ENCODE measurements at places on chromosomes 16 and 17.

- no peak for DNase-seq
These were observed 17.3 kb upstream of the CAPN15 start for GRCh38 chr16:510066-510825.

DNA sequence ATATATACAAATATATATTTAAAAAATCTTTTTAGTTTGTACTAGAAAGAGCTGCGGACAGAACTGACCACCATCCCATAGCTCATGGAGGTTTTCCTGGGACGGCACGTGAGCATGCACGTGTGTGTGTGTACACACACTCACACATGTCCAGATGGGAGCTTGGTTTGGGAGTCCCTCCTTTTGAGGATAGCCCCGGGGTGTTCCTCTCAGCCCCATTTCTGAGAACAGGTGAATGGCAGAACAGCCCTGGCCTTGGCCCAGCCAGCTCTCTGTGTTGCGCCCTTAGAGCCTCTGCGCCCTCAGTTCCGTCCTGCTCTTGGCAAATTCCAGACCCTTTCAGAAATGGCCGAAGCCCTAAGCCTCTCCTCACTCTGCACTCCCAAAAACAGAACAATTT, 70.1 kb downstream of the AMFR start:
- DNase-seq: no peak

GRCh38 chr16:14179116-14179515, 108.0 kb downstream of the MRTFB start:
- DNase-seq: peak; percentile 7

DNA sequence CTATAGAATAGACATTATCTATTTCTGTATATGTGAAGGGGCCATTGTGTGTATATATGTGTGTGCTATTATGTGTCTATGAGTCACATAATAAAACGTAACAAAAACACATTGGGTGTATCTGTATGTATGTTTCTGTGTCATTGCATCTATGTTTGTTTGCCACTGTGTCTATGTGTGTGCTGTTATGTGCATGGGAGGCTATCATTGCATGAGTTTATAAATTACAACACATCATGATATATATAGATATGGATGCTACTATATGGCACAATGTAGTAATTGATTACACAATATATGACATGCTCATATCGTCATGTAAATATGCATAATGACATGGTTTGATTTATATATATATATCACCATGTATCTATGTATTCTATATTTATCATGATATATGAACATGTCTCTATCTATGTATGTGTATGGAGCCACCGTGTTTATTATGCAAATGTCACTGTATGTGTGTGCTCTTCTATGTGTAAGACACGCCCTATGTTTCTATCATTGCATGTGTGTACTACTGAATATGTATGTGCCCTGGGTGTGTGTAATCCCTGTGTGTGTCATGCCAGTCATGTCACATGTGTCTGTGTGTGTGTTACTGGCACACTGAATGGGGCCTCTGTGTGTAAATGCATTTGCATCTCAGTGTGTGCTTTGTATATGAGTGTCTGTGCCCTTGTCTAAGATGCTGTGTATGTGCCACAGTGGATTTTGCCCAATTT, 1.4 kb upstream of the TSPOAP1 start:
- no peak for DNase-seq

GRCh38 chr17:48961516-48962233, 6.7 kb downstream of the GIP start:
- DNase-seq: peak; percentile 76

DNA sequence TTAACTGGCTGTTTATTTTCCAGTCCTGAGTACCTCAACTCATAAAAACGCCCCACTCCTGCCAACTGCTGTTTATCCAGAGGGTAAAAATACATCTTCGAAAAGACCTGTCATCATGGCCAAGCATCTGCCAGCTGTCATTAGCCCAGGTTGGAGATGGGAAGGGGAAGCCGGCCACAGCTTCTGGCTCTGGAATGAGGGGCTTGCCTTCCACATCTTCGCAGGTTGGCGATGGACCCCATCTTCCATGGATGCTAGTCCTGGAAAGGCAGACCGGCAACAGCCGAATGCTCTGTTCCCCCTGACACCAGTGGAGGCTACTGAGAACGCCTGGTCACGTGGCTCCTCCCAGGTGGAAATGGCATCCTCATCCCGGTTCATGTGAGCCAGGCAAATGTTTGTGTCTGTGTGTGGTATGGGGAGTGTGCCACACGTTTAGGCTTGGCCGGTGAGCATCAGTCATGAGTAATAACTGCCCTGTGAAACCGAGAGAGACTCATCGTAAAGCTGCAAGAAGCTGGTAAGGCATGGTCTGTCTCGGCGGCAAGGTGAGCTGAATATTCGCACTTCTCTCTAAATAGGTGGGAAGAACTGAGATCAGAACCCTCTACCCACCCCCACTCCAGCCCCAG, 420 bp upstream of the KRTAP17-1 start:
- DNase-seq: peak; percentile 67

DNA sequence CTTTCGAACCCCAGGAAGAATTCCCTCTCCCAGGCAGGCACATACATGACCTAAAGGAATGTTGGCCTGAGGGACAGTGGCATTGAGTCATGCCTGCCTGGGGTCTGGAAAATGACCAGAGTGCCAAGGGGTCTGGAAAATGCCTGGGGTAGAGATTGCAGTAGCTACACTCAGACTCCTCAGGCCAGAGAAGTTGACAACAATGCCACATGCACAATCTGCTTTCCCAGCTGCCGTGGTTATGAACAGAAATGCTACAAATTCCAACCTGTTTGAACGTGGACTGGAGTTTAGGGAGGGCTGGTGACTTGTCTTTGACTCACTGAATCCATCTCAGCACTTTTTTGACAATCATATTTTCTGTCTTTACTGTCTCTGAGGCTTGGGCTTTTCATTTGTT, 250.0 kb downstream of the ABCC12 start:
- peak; percentile 76 for DNase-seq

DNA sequence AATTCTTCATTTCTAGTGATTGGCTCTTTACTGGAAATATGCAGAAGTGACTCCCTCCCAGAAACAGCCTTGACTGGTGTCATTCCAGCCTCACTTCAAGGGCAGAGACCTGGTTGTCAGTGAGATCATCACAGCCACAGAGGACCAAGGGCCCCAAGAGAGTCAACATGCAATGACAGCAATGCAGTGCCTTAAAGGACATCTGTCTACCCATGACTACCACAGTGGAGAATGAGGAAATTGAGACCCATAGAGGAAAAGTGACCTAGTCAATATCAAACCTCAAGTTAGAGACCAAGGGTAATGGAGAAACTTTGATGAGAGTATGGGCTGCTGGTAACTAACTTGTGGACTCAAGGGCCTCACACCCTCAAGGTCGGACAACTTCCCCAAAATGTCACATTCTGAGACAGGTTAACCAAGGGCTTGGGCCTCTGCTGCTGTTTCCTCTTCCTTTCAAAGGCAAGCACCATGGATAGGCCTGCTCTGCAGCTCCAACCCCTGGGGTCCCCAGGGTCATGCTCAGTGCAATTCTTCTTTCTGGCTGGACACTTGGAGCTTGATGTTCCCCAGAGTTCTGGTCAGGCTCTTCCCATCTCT, 11.3 kb downstream of the NOG start:
- peak; percentile 69 for DNase-seq

DNA sequence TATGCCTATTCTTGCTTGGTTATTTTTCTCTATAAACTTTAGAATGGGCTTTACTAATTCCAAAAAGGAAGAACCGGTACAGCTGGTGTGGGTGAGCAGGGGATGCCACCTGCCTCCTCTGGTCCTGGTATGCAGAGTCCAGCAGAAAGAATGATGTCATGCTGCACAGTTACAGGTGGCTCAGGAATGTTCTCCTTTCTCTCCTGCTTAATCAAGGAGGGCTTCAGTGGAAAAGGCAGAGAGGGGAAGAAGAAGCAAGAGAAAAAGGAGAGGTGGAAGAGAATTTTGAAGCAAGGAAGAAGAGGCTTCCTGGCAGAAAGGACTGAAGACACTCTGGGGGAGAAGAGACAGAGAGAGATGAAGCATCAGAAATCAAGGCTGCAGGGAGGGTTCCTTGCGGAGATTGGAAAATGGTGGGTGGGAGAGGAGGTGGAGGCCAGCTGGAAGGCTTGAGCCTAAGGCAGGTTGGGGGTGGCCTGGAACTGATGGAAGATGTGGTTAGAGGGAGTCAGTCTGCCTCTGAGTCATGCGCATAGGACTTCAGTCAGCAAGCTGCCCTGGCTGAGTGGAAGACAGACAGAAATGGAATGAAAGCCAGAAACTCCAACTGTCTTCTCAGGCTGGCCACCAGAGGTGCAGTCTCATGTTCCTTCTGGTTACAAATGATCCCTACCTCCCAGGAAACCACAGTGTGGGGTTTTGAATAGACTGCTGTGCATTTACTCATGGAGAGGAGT, 64.6 kb upstream of the CRHR1 start:
- DNase-seq: peak; percentile 88
